ENCODE measurements at places on chromosomes 3 and 15. TPM values are rescaled to one million over a fixed set of nuclear protein-coding genes. Genes with fewer than 3 reads are reported as not detected.

Gene TLR9
- 0.29 TPM for total RNA-seq

Gene TP63
- 0.31 TPM for total RNA-seq

Gene HTR3E
- not detected for total RNA-seq

DNA sequence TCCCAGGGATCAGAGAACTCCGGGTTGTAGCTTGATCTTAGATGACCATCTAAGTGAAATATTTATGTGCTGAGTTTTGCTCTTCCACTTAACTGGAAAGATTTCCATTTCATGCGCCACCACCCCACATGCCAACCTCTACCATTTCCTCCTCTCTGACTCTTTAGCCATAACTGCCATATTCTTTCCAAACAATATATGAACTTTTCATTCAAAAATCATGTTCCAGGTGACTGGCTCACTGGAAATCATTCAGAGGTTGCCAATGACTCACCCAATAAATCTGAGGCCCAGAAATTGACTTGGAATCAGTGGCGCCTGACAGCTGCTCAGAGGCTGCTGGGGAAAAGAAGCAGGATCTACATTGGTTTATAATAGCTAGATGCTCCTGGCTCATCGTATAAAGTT is 31.6 kb upstream of the FAM174B start:
- no peak for DNase-seq

Gene KNG1
- total RNA-seq: 0.24 TPM

DNA sequence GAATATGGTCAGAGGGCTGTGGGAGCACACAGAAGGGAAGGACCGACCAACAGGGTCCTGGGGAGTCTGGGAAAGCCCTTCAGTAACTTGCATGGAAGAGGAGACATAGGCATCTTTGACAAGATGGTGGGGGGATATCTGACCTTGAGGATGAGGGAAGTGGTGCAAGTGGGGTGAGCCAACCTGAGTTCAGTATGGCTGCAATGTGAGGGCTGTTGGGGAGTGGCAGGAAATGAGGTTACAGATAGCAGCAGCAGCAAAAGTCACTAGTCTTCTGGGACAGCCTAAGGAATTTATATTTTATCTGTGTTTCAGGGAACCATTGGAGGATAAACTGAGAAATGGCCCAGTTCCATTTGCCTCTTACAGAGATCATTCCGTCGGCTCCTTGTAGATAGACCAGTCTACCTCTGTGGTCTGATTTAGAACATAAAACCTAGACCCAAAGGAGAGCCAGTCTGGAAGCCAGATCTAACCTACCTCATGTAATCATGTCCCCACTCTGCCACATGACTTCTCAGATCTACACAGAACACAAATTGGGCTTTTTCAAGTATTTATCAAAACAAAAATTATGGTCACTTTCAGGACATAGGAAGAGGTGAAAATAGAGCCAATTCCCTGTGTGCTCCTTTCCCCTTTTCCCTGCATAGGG is 75.6 kb downstream of the ST6GAL1 start:
- DNase-seq: no peak

DNA sequence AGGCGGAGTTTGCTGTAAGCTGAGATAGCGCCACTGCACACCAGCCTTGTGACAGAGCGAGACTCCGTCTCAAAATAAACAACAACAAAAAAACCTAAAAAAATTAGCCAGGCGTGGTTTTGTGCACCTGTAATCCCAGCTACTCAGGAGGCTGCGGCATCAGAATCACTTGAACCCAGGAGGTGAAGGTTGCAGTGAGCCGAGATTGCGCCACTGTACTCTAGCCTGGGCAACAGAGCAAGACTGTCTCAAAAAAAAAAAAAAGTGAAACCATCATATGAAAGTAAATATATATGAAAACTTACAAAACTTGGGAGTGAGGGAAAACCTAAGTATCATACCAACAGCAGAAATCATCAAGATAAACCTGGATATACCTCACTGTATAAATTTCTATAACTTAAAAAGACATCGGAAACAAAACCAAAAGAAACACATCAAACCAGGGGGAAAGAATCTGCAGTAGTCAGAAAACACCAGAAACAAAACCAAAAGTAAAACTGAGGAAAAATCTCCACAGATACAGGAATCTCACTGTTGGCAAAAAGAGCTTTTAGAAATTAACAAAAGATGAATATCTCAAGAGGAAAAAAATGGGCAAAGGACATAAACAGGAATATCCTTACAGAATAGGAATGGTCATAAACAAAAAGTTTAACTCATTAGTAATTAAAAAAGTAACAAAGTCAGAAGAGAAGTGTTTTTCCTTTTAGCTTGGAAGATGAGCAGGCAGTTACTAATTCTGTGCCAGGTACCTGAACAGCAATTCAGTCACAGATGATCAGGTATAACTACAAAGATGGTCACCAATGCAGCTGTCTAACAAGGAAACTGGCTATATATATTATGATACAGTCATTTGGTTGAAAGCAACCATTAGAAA is 41.3 kb downstream of the ETV5 start:
- DNase-seq: no peak

Gene SLC28A1
- total RNA-seq: 0.13 TPM

- DNase-seq: no peak
Observed at GRCh38 chr3:81027344-81027743, 734.1 kb downstream of the GBE1 start.

Gene RETNLB
- not detected for total RNA-seq

GRCh38 chr15:67150023-67150860 is 84.8 kb downstream of the SMAD3 start:
- peak; percentile 85 for DNase-seq

Gene HAUS2
- total RNA-seq: 11.7 TPM

DNA sequence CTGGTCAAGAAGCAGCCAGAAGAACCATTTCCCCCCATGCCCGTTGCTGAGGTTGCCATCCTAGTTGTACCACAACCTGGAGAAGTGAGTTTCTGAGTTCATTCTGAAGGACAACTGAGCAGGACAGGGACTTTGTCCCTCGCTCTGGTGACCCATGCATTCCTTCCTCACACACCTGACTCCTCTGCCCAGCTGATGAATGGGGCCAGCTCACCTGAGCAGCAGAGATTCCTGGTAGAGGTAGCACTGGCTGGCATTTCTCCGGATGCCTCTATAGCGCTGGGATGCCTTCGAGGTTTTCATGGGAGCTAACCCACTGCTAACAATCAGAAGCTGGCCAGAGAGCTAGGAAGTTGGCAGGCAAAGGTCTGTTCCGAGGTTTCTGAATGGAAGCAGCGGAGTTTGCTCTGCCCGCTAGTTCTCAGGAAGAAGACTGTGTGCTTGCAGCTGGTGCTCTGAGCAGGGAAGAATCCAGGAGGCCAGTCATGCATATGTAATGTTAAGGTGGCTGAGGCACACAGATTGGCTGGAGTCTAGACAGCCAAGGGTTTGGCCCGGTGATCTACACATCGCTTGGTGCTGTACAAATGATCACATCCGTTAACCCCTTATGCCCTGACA is at the start of gene TMC3:
TMC3 (minus strand) TSS at position 439 of the 621 bp plus-strand sequence; CDS start at position 303, 136 bp downstream.
- no peak for DNase-seq

Gene CMTM7
- 8.0 TPM for total RNA-seq

- DNase-seq: no peak
Observed at GRCh38 chr15:33757516-33758232, 210.6 kb upstream of the CHRM5 start.

DNA sequence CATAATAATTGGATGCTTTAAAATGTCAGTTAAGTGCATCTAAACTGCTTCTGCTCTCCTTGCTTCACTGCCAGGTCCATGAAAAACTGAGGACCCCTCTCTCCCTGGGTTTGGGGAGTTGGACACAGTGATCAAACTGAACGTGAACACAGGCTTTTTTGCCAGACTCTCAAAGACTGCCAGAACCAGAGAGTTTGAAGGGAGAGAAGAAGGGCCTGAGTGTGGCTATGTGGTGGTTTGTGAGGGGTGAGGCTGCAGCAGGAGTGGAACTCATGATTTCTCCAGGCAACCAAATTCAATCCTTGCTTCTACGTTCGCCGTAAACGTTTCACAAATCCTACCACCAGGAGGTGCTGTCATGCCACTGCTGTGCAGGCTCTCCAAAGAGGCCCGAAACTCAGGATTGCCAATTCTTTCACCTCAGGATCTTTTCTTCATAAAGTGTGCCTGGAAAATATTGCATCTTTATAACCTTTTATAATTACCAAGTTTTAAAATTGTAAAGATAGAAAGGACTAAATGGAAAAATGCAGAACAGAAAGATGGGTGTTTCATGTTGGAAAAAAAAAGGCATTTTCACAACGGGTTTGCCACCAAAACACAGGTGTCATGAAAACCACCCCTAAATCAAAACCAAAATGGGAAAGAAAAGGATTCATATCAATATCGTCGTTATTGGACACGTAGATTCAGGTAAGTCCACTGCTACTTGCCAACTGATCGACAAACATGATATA is 19.7 kb downstream of the TM4SF4 start:
- peak; percentile 73 for DNase-seq

Gene C2CD4B
- total RNA-seq: 3.1 TPM
